ENCODE measurements at places on chromosomes 5 and 9. TPM values are rescaled to one million over a fixed set of nuclear protein-coding genes. Genes with fewer than 3 reads are reported as not detected.

DNA sequence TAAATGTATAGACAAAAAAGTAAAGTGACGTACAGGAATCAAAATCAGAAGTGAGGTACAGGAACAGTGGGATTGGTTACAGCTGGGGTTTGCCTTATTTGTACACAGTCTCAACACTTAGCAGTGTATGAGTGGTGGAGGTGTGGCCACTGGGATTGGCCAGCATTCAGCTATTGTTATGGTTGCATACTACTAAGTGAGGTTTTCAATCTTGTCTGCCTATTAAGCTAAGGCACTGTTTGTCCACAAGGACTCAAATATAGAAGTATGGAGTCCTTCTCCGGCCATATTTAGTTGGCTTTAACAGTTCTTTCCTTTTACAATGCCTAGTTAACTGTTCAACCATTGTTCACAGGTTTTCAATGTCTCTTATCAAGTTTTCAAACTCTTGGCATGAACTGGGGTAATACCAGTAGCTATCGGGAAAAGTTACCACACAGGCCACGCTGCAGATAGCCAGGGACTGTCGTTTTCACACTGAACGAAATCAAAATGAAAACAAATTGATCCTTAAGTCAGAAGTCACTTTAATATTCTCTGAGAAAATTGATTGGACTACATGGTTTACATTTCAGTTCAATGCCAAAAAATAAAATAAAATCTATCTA is 176.0 kb upstream of the FREM1 start:
- no peaks in the 10 kb centered on the region for H3K27me3 ChIP-seq
- H3K4me3 ChIP-seq: no peak overlapping the region
- peak overlapping the region; percentile 69 for H3K27ac ChIP-seq
- H3K36me3 ChIP-seq: no peaks in the 10 kb centered on the region

DNA sequence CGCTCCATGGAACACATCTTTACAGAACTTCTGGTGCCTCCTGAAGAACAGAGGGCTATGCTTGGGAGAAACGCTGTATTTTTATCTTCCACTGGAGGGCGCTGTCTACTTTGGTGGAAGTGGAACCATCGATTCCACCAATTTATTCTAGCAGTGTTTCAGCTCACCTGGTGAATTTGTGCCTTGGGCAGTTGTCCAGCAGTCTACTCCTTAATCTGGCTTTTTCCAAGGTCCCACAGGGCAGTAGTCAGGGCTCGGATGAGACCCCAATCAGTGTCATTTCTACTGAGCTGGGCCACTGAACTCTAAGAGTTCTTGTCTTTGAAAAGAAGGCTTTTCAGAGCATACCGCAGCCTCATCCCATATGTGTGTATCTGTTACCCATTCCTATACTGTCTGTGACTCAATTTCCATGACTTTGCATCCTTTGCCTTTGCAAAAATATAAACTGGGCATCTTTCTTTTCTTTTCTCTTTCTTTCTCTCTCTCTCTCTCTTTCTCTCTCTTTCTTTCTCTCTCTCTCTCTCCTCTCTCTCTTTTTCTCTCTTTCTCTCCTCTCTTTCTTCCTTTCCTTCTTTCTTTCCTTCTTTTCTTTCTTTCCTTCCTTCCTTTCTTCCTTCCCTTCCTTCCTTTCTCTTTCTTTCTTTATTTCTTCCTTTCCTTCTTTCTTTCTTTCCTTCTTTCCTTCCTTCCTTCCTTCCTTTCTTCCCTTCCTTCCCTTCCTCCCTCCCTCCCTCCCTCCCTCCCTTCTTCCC is 138.4 kb upstream of the ZNF618 start:
- no peaks in the 10 kb centered on the region for H3K36me3 ChIP-seq
- no peak overlapping the region for H3K4me3 ChIP-seq
- peaks cover 24% of the 10 kb centered on the region for H3K27me3 ChIP-seq

- H3K4me3 ChIP-seq: no peak overlapping the region
- DNase-seq: no peak
- no peaks in the 10 kb centered on the region for H3K36me3 ChIP-seq
These were observed 163.0 kb upstream of the CCDC152 start for GRCh38 chr5:42593591-42593990.

DNA sequence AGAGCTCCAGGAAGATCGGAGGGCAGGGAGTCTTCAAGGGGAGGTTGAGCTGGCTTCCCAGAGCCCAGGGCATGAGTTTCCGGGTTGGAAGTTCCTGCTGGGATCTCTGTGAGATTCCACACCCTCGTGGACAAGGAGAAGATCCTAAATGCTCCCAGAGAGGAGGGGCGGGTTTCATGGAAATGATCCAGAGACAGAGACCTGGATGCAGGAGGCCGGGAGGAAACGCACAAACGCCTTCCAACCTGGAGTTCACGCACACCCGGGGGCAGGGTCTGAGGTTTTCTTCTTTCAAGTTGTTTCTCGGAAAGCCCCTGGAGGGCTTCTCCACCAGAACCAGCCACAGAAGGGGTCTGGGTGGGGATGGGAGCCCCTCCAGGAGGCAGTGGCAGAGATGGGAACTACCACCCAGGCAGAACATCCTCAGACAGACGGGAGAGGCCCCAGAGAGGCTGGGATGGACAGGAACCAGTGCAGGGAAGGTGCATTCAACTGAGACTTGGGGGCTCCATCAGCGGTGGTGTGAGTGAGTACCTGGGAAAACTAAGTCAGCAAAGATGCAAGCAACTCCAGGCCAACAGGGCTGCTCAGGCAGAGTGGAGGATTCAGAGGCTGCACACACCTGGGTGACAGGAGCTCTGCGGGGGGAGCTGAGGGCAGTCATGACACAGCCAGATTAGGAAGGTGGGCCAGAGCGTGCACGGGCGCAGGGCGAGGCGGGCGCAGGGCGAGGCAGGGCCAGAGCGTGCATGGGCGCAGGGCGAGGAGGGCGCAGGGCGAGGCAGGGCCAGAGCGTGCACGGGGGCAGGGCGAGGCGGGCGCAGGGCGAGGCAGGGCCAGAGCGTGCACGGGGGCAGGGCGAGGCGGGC is 52.1 kb upstream of the EXOC3 start:
- H3K36me3 ChIP-seq: peaks cover 8% of the 10 kb centered on the region
- peaks cover 33% of the 10 kb centered on the region for H3K4me1 ChIP-seq

GRCh38 chr5:84383296-84383815 is 1.3 kb downstream of the EDIL3 start:
- H3K4me1 ChIP-seq: peaks cover 16% of the 10 kb centered on the region
- H3K36me3 ChIP-seq: no peaks in the 10 kb centered on the region
- H3K27me3 ChIP-seq: peaks cover 46% of the 10 kb centered on the region
- no peak for DNase-seq
- peak overlapping the region; percentile 94 for H3K27ac ChIP-seq
- H3K4me3 ChIP-seq: peak overlapping the region; percentile 99

GRCh38 chr5:95986001-95986400 is 24.4 kb upstream of the ELL2 start:
- H3K4me3 ChIP-seq: no peak overlapping the region
- peak overlapping the region; percentile 51 for H3K27ac ChIP-seq
- no peaks in the 10 kb centered on the region for H3K27me3 ChIP-seq
- no peak for DNase-seq
- peaks cover 5% of the 10 kb centered on the region for H3K4me1 ChIP-seq

DNA sequence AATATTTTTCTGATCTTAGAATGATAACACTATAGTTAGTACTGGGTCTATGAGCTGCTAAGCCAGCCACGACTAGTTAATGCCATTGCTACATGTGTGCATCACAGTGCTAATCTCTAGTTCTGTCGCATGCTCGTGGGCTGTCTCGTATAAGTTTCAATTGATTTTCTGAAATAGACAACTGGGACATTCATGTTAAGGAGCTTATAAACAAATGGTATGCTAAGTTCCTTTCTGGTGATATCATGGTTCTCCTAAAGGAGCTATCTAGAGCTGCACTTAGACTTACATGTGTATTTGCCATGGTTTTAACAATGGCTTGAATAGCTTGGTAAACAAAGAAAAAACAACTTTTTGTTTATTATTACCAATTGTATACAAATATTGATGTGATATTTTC is 46.2 kb downstream of the F2RL2 start:
- no peak for DNase-seq
- no peaks in the 10 kb centered on the region for H3K36me3 ChIP-seq
- no peak overlapping the region for H3K27ac ChIP-seq
- no peaks in the 10 kb centered on the region for H3K27me3 ChIP-seq
- no peak overlapping the region for H3K4me3 ChIP-seq

GRCh38 chr5:2224689-2225088 is 342.0 kb upstream of the IRX4 start:
- no peak overlapping the region for H3K27ac ChIP-seq
- DNase-seq: no peak
- no peaks in the 10 kb centered on the region for H3K4me1 ChIP-seq
- peaks cover 33% of the 10 kb centered on the region for H3K27me3 ChIP-seq

- no peaks in the 10 kb centered on the region for H3K36me3 ChIP-seq
- DNase-seq: no peak
- H3K4me1 ChIP-seq: peaks cover 9% of the 10 kb centered on the region
- H3K27me3 ChIP-seq: peaks cover 27% of the 10 kb centered on the region
- no peak overlapping the region for H3K4me3 ChIP-seq
These were observed 70.4 kb downstream of the HRH2 start for GRCh38 chr5:175728316-175728715.

DNA sequence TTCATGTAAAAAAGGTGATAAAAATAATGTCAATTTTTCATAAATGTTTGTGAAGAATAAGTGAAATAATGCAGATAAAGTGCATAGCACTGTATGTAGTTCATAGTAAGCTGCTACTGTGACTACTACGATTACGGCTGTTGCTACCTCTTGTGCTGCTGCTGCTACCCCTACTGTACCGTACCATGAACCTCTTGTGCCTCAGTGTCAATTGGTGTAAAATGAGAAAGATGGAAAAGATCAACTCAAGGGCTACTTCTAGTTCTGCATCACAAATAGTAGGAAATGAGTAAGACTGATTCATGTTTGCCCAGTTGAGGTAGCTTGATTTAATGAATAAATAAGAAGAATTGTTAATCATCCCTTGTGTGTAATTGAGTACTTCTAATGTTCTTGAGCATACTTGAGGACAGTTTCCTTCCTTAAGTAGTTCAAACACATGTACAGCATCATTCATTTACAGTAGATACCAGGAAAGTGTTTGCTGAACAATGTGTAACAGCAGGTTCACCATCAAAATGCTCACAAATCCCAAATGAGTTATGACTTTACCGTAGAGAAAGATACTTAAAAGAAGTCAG is 200.0 kb upstream of the ATP10B start:
- no peaks in the 10 kb centered on the region for H3K36me3 ChIP-seq
- H3K27me3 ChIP-seq: peaks cover 6% of the 10 kb centered on the region
- H3K27ac ChIP-seq: no peak overlapping the region

- no peaks in the 10 kb centered on the region for H3K36me3 ChIP-seq
- H3K4me3 ChIP-seq: no peak overlapping the region
These were observed 15.7 kb downstream of the IRGM start for GRCh38 chr5:150862070-150862469.

DNA sequence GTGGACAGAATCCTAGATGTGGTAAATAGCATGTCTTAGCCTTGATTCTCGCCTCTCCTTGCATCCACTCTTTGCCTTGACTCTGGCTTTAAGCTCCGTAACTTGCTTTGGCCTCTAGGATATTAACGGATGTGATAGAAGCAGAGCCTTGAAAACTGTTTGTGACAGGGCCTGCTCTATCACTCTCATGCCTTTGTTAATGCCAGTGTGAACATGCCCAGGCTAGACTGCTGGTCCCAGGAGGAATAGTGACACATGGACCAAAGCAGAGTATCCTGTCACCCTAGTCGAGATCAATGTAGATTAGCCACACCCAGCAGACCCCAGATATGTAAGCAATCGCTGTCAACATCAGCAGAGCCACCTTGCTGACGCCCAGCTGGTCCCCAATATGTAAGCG is 109.9 kb upstream of the C9orf72 start:
- H3K27ac ChIP-seq: no peak overlapping the region
- H3K36me3 ChIP-seq: no peaks in the 10 kb centered on the region
- no peaks in the 10 kb centered on the region for H3K4me1 ChIP-seq
- DNase-seq: no peak
- no peaks in the 10 kb centered on the region for H3K27me3 ChIP-seq
- no peak overlapping the region for H3K4me3 ChIP-seq

GRCh38 chr5:97554977-97555643 is 372.1 kb upstream of the RIOK2 start:
- no peaks in the 10 kb centered on the region for H3K27me3 ChIP-seq
- no peaks in the 10 kb centered on the region for H3K4me1 ChIP-seq
- DNase-seq: no peak
- H3K27ac ChIP-seq: no peak overlapping the region
- no peaks in the 10 kb centered on the region for H3K36me3 ChIP-seq

DNA sequence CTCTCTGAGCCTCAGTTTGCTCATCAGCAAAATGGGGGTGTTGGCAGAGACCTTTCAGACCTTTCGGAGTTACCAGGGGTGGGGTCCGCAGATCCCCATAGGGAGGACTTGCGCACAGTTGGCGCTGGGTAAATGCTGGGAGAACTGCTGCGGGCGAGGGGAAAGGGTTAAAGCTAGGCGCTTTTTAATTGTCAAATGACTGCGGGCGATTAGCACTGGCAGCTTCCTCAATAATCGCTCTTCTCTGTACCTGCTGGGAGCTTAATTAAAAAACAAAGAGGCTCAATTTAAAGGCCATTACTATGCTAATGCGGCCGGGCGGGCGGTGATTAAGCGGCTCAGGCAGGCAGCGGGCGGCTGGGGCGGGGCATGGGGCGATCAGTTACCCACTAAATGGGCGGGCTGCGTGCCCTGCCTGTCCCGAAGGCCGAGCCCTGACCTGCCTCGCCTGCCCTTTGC is 63.0 kb downstream of the LMX1B start:
- no peaks in the 10 kb centered on the region for H3K36me3 ChIP-seq
- no peak overlapping the region for H3K4me3 ChIP-seq
- peaks cover 38% of the 10 kb centered on the region for H3K4me1 ChIP-seq
- no peak for DNase-seq
- no peak overlapping the region for H3K27ac ChIP-seq

DNA sequence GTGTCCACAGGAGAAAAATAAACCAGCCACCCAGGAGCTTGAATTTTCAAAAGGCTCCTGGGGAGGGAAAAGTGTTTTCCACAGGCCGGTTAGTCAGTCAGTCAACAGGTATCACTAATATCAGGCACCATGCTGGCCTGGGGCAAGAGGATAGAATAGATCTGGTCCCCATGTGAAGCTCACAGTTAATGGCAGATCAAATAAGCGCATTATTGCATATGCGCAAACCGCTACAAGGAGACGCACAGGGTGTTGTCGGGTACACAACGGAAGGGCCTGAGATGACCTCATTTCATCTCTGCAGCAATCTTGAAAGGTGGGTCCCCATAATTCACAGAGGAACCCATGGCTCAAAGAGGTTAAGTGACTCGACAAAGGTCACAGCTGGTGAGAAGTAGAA is 260.7 kb downstream of the CRB2 start:
- no peak overlapping the region for H3K4me3 ChIP-seq
- peaks cover 6% of the 10 kb centered on the region for H3K4me1 ChIP-seq
- H3K27ac ChIP-seq: no peak overlapping the region
- no peak for DNase-seq

- no peak overlapping the region for H3K4me3 ChIP-seq
- H3K4me1 ChIP-seq: peaks cover 23% of the 10 kb centered on the region
- H3K27ac ChIP-seq: peak overlapping the region; percentile 39
- no peaks in the 10 kb centered on the region for H3K36me3 ChIP-seq
- no peak for DNase-seq
These were observed 159.8 kb downstream of the SYK start for GRCh38 chr9:90961375-90961774.

GRCh38 chr9:70574151-70574837 is 159.8 kb upstream of the KLF9 start:
- H3K27me3 ChIP-seq: no peaks in the 10 kb centered on the region
- no peaks in the 10 kb centered on the region for H3K36me3 ChIP-seq
- no peak overlapping the region for H3K4me3 ChIP-seq
- no peak for DNase-seq
- peak overlapping the region; percentile 4 for H3K27ac ChIP-seq
- peaks cover 7% of the 10 kb centered on the region for H3K4me1 ChIP-seq

Gene CER1
- 0.99 TPM for total RNA-seq

Gene INSL4
- 0.29 TPM for total RNA-seq

Gene IL31RA
- total RNA-seq: not detected

Gene PTGES
- 29.1 TPM for total RNA-seq

Gene KIF24
- total RNA-seq: 9.6 TPM

Gene NXNL2
- total RNA-seq: 1.8 TPM

Gene SLCO6A1
- total RNA-seq: 0.43 TPM

Gene SUSD1
- total RNA-seq: 16.3 TPM
